ENCODE measurements at places on chromosomes 12 and 14. TPM values are rescaled to one million over a fixed set of nuclear protein-coding genes. Genes with fewer than 3 reads are reported as not detected.
A peak's percentile ranks its signal among the peaks of the same experiment; 100 is the strongest.

DNA sequence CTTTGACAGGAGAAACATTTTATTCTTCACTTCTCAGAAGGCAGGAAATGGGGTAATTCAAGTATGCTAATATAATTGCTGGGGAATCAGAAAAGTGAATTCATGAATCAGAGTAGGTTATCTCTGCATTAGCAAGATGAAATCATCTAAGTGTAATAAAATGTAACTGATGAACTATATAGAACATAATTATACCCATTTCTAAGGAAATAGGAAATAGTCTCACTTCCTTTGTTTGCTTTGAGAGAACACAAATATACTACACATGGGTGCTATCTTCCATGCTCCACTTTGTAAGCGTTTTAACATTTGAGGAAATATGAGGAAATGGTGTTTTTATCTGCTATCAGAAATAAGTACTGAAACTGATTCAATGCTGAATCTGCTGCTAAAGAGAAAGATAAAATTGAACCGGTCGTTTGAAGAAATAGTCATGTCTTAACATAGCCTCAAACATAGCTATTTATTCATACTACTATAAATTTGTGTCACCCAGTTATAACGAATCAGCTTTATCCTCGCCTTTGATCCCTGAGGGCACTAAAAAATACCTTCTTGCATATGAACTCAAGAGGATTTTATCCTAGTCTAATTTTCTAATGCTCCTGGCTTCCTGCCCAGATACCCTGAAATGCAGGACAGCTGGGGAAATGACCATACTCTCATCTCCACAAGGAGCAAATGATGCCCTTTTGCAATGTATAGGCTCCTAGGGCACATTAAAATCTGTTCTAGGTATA is 696.0 kb downstream of the C12orf50 start:
- no peak for DNase-seq

RBMS2 gene
- 6.8 TPM for total RNA-seq

CACNA2D4 gene
- not detected for total RNA-seq

- peak; percentile 36 for DNase-seq
Observed at GRCh38 chr14:104094709-104095425, 9.4 kb downstream of the ASPG start.

DNA sequence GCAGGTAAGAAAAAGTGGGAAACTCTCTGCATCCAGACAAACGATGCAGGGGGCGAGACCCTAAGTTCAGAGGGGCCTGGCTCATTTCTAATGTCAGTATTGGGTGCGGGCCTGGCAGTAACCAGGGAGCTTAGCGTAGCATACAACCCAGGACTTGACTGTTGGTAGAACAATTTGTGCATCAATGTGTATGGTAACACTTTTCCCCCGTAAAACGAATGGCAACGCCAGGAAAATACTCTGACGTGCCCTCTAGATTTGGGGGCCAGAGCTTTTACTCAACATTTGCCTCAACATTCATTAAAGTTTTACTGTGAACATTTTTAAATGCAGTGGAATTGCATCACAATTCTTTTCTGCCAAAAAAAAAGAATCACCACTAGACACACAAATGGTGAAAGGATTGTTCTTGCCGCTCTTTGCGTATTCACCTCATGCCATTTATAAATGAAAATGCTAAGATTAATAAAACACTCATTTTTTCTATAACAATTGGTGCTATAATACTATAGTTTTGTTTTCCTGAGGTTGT is 867 bp downstream of the RHOJ start:
- no peak for DNase-seq

- no peak for DNase-seq
Observed at GRCh38 chr12:121404734-121405133, 4.8 kb downstream of the RNF34 start.

GRCh38 chr12:51361161-51362016 is 14.9 kb upstream of the CELA1 start:
- DNase-seq = no peak

All from H4 (cell line).